ENCODE measurements at places on chromosomes 2 and 18.

DNA sequence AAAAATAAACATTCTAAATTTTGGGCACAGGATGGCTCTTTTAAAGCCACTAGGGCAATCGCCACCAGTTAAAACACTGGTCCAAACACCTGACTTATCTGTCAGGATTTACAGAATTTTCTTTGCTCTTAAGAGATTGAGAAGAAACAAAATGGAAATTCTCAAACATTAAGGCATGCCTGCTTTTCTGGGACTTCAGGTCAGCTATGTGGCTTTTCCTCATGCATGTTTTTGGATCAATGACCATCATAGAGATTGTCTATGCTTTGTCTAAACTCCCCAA is 112.7 kb downstream of the SMAD2 start:
- DNase-seq = no peak

DNA sequence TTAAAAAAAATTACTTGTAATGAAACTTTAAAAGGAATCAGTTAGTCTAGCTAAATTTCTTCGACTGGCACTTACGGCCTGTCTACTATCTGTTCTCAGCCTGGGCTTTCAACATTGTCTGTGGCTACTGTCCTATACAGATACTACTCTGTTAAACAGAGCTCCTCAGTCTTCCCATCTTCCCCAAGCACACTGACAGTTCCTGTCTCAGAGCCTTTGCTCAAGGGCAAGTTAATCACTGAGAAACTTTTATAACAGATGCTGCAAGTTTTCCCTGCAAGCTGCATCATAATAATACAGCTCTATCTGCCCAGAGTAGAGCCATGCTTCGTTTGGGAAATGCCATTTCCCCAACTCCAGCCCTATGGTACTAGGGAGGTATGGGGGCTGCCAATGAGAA is 11.3 kb upstream of the YPEL5 start:
- DNase-seq = no peak

GRCh38 chr2:174365571-174365970 is 30.0 kb upstream of the SCRN3 start:
- no peak for DNase-seq

DNA sequence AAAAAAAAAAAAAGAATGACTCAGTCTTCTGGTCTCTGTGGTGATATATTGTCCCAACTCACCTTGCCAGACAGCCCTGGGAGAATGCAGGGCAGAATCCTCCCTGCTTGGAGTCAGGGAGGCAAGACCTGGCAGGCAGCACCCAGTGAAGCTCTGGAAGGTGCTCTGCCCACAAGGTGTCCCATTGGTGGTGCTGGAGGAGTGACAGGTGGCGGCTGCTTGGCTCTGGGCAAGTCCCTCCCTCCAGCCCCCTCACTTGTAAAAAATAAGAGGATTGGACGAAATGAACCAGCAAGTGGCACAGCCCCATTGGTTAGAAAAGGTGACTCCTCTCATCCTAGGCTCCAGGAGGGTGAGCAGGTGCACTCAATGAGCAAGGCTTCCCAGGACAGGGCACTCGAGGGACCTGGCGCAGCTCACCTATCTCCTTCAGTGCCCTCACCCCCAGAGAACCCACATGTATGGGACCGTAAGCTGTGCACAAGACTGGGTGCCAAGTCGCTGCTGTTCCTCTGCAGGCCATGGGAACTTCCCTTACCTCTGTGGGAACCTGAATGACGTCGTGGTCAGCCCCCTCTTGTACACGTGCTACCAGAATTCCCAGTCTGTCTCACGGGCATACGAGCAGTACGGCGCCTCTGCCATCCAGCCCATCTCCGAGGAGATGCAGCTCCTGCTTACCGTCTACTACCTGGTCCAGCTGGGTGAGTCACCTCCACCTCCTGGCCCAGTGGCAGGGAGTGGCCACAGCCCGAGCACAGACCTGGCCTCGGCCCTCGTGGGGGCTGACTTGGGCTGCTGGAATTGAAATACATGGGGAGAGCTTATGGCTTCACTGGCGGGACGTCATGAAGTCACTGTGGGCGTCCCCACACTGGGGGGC is 54.6 kb downstream of the GREB1 start:
- DNase-seq = no peak

DNA sequence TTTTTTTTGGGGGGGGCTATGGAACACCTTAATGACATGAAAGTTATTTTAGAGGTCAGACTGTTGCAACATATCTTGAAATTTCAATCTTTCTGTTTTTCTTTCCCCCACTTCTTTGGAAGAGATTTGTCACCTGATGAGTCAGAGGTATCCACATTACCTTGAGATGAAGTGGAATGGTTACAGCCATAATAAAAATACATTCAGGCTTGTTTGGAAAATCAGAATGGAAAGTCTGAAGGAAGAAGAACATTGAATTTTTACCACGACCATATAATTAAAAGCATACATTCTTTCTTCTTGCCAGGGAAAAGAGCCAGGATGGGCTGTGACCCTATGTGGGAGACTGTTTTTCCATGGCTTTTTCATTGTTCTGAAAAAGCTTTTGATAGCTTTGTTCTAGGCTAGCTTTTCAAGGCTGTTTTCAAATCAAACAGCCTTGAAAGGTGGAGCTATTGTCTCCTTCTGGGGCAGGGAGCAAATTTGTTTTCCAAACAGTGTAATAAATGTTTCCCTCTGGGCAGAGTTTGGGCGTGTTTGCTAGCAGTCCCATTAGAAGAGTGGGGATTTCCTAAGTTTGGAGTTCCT is 2.3 kb upstream of the GTF3C3 start:
- no peak for DNase-seq

GRCh38 chr2:171523088-171524017 is 1.1 kb downstream of the CYBRD1 start:
- DNase-seq = peak; percentile 77

GRCh38 chr2:132974467-132975095 is 304.6 kb upstream of the LYPD1 start:
- DNase-seq = no peak

DNA sequence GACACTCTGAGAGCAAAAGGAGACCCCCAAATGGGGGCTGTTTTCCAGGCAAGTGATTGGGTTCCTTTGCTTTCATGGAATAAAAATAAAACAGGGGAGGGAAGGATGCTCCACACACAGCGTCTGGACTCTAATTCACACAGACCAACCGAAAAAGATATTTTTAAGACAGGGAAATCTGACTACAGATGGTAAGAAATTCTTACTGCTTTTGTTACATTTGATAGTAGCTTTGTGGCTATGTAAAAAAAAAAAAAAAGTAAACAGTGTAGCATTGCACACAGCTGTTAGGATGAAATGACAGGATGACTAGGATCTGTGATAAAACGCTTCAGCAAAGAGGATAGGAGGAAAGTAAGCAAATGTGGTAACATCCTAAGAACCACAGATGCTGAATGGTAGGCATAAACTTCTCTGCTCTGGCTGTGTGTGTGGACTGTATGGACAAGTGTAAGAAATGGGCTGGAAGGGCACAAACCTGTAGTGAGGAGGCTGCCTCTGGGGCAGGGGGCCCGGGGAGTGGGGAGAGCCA is 207.6 kb downstream of the ANAPC1 start:
- DNase-seq = no peak

DNA sequence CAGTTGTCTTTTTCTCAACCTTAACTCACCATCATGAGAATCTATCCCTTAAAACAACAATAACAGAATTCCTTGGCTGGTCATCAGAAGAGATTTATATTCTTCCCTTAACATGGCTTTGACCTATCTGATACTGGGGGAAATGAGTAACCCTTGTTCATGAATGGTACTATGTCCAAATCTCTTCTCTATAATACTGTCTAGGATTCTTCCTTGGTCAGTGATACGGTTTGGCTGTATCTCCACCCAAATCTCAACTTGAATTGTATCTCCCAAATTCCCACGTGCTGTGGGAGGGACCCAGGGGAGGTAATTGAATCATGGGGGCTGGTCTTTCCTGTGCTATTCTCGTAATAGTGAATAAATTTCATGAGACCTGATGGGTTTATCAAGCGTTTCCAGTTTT is 282.0 kb upstream of the SIX2 start:
- no peak for DNase-seq

DNA sequence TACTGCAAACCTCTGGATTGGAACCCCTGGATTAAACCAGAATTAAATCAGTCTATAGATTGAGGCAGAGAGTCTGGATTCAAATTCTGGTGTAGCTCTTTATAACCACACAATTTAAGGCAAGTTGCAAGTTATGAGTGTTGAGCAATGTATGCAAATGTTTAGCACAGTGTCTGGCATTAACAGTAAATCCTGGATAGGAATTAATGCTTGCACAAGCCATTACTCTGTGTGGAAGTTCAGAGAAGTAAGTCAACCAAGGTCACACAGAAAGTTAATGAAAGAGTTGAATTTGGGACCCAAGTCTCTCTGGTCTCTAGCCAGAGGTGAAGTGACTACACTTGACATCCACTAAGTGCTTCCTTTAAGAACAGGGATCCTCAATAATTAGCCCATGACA is 2.0 kb upstream of the MARCO start:
- DNase-seq = no peak

- DNase-seq = no peak
Measured at GRCh38 chr2:234199996-234200395, 149.5 kb downstream of the SPP2 start.

- peak; percentile 33 for DNase-seq
Measured at GRCh38 chr18:13270279-13270855, 51.8 kb downstream of the LDLRAD4 start.

GRCh38 chr2:134169788-134170187 is 84.1 kb upstream of the MGAT5 start:
- DNase-seq = no peak

DNA sequence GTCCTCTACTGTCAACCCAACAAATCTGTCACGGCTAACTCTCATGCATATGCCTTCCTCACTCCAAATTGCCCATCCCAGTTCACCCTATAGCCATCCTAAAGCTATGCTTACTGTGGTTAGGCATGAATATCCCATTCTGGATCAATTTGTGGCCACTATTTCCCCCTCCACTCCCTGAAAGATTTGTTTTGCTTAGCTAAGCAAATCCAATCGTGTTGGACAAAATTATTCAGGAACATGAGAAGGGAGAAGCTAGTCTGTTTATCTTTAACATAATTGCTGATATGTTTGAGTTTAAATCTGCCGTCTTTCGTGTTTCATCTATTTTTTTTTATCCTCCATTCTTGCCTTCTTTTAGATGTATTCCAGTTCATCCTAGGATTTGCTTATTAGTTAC is 43.6 kb downstream of the PPM1B start:
- DNase-seq = no peak

- DNase-seq = no peak
Measured at GRCh38 chr2:76640905-76641304, 881.3 kb downstream of the LRRTM4 start.

DNA sequence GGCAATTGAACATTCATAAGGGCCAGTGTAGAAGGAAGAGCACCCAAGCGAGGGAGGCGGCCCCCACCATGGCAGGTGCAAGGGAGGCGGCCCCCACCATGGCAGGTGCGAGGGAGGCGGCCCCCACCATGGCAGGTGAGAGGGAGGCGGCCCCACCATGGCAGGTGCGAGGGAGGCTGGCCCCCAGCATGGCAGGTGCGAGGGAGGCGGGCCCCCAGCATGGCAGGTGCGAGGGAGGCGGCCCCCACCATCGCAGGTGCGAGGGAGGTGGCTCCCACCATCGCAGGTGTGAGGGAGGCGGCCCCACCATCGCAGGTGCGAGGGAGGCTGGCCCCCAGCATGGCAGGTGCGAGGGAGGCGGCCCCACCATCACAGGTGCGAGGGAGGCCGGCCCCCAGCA is 24.7 kb upstream of the GPC1 start:
- DNase-seq = peak; percentile 22

- DNase-seq = no peak
Measured at GRCh38 chr2:241309684-241310117, 5.8 kb downstream of the HDLBP start.

DNA sequence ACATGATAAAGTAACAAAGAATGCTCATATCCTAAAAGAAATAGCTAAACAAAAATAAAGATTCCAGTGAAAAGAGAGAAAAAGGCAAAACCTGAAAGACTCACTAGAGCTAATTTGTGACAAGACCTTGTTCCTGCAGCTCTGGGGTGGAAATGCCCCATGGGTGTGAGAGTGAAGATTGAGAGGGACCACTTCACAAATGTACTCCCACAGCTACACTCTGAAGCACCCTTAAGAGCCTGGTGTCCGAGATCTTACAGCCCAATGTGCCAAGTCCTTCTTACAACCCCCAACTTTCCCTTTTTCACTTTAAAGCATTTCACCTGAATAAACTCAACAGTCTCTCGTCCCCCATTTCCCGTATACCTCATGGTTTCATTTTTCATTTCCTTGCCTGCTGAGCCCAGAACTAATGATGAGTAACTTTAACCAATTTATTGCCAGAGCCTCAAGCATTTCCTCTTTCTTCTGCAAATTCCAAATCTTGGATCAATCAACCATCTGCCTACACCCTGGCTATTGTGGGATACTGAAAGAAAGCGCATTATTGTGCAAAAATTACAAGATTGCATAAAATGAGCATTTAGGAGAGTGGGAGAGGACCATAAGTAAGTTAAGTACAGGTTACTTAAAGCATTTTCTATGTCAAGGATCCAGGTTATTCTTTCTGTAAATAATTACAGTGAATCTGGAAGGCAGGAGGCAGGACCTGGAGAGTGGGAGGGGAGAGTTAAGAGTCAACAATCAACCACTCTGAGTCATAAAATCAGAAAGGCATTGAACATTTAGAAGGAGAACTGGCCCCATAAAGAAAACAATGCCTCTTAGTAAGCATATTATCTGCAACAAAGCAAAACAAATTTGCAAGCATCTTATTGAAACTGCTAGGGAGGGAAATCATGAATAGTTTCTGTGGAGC is 804.4 kb upstream of the CELF4 start:
- DNase-seq = no peak

GRCh38 chr2:29619689-29620088 is 301.7 kb downstream of the ALK start:
- DNase-seq = no peak

GRCh38 chr2:74070991-74071390 is 76.7 kb downstream of the BOLA3 start:
- no peak for DNase-seq

GRCh38 chr2:147382322-147382948 is 462.4 kb upstream of the ACVR2A start:
- DNase-seq = no peak

DNA sequence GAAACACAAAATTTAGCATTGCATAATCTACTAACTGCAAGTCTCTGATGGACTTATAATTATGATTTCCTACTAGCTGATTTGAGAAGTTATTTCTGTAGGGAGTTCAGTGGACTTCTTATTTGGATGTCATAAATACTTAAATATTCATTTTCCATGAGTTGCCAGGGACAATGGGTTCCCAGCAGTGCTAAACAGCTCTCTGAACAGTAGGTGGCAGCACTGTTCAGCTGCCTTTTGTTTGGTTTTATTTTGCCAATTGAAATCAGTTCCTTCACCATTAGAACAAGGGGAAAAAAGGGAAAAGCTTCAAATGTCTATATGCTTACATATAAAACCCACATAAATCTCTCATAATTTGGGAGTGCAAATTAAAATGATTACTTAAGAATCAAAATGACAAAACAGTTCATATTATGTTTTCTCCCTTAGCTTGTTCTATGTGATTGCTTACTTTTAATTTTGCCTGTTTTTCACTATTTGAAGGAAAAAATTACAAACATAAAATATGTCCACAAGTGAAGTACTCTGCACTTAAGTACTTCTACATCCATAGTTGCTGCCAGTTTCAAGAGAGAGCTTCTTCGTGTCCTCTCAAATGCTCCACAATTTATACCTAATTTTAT is 898.9 kb downstream of the CPS1 start:
- DNase-seq = no peak

GRCh38 chr18:10564975-10565773 is 39.3 kb downstream of the NAPG start:
- no peak for DNase-seq

Data from left lobe of liver (tissue), 2 donors.